ENCODE measurements at places on chromosomes 3 and 15. TPM values are rescaled to one million over a fixed set of nuclear protein-coding genes. Genes with fewer than 3 reads are reported as not detected.

TEX55 gene
- not detected for total RNA-seq

CLDN16 gene
- total RNA-seq, result not detected

DLEC1 gene
- total RNA-seq, result 0.12 TPM

COX17 gene
- 62.2 TPM for total RNA-seq

PDCD6IP gene
- 171 TPM for total RNA-seq

MUSTN1 gene
- not detected for total RNA-seq

MTHFS gene
- 32.2 TPM for total RNA-seq

CCNB2 gene
- total RNA-seq, result 36.6 TPM

ADAMTS9 gene
- not detected for total RNA-seq
